ENCODE measurements at places on chromosomes 4 and X.

DNA sequence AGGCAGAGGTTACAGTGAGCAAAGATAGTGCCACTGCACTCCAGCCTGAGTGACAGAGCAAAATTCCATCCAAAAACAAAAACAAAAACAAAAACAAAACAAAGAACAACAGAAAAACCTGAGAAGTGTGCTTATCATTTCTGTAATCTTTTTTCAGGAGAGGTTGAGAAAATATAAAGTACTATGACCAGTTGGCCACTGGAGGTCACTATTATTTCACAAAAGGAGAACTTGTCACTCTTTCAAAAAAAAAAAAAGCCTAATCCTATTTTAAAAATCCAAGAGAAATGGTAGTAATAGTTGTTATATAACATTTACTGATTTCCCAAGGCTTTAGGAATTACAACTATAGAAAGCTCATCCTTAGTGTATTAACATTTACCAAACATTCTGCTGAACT, 24.9 kb upstream of the RNF150 start:
- DNase-seq, result no peak

- no peak for DNase-seq
These were observed 29.8 kb downstream of the FGFR3 start for GRCh38 chr4:1822568-1823544.

GRCh38 chrX:11557120-11557519, 108.6 kb downstream of the ARHGAP6 start:
- DNase-seq, result no peak

DNA sequence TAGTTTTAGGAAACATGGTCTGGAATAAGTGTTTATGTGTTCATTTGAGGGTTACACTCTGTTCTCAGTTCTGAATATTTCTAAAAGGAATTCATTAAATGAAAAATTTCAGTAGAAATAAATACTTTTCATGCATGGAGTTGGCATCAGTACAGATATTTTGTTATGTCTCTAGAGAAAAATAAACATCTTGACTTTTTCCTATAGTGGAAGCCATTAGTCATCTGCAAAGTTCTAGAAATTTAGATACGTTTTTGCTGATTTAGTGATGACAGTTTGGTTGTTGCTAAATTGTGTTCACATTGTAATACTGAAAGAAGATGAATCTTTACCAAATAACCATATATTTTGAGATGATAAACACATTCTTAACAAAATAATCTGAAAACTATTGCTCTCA, 268.2 kb upstream of the TEX13A start:
- DNase-seq, result no peak

DNA sequence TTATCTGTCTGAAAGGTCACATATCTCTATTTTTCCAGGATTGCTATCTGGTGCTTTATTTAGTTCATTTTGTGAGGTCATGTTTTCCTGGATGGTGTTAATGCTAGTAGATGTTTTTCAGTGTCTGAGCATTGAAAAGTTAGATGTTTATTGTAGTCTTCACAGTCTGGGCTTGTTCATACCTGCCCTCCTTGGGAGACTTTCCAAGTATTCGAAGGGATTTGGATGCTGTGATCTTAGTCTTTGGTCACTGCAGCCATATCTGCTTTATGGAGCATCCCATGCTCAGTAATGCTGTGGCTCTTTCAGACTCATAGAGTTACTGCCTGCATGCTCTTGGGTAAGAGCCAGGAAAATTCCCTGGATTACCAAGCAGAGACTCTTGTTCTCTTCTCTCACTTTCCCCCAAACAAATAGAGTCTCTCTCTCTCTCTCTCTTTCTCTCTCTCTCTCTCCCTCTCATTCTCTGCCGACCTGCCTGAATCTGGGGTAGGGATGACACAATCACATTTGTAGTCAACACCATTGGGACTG, 130.0 kb downstream of the AR start:
- no peak for DNase-seq

DNA sequence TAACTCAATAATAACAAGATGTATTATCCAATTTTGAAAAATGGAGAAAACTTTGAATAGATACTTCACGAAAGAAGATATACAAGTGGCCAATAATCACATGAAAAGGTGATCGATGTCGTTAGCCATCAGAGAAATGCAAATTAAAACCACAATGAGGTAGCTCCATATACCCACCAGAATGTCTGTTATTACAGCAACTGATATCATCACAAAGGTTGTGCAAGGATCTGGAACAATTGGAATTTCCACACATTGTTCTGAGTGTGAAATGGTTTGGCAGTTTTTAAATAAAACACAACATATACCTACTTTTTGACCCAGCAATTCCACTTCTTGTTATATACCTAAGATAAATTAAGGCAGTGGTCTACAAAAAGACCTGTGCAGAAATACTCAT, 71.7 kb downstream of the IRS4 start:
- no peak for DNase-seq

GRCh38 chrX:11103006-11103405, 8.1 kb upstream of the HCCS start:
- DNase-seq, result no peak

Measured in activated CD4-positive, alpha-beta memory T cell treated with anti-CD3 and anti-CD28 coated beads for 36 hours (primary cell).